ENCODE measurements at places on chromosomes 6 and 20.

- DNase-seq = no peak
Measured at GRCh38 chr6:35765739-35766138, 10.7 kb upstream of the CLPSL2 start.

DNA sequence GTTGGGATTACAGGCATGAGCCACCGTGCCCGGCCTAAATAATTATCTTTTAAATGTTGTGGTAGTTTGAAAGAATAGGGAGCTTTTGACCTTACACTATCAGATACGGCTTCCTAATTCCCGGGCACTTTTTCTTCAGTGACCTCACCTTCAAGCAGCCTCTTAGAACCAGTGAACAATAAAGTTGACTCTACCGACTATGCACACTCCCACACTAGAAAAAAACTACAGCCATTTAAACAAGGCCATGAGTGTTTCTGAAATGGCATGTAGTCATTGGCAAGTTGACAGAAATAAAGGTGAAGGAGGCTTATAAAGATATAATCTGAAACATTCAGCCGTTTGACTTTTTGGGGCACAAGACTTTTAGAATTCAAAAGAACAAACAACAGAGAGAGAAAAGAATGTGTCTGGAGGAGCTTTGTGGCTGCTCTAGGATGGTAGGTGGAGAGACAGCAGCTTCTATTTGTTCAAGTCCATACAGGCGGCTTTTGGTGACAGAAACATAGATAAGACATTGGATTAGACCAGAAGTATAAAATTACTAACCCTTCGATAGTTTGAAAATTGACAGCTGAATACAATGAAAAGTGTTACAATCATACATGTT lies 75.2 kb downstream of the GJA1 start:
- no peak for DNase-seq

GRCh38 chr6:123333000-123333756 lies 303.6 kb downstream of the TRDN start:
- no peak for DNase-seq

DNA sequence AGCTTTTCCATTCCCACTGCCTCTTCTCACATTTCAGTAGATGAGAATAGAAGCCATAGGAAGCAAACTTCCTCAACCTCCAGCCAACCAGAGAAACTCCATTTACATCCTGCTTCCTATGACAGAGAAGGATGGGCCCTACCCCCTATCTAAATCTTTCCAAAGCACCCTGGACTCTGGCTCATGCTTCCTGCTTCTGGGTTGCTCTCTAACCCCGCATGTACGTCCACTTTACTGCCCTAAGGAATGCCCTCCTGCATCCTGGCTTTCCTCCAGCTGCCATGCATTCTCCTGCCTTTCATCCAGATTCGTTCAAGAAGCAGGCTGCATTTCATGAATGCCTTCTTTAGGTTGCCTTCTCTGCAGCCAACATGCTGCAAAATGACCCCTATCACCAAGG lies 91.9 kb downstream of the FAM217A start:
- no peak for DNase-seq

- DNase-seq = no peak
Measured at GRCh38 chr6:84348801-84349200, 121.4 kb upstream of the CEP162 start.

GRCh38 chr6:77492530-77492929 lies 29.2 kb upstream of the HTR1B start:
- no peak for DNase-seq

DNA sequence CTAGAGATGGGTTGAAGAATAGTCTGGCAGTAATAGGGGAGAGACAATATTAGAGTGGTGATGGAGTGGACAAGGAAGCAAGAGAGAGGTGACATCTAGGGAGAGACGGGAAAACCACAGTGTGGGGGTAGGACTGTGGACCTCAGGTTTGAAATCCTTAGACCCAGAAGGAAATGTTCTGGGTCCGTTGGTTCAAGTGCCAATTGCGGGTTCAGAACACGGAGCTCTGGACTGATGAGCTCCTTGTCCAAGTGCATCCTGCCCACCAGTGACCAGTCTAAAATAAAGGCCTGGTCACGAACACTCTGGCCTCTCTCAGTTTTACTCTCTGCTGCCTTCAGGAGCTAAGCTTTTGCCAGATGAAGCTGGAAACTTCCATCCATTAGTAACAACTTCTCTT lies 174.0 kb downstream of the LINC00237 start:
- no peak for DNase-seq

DNA sequence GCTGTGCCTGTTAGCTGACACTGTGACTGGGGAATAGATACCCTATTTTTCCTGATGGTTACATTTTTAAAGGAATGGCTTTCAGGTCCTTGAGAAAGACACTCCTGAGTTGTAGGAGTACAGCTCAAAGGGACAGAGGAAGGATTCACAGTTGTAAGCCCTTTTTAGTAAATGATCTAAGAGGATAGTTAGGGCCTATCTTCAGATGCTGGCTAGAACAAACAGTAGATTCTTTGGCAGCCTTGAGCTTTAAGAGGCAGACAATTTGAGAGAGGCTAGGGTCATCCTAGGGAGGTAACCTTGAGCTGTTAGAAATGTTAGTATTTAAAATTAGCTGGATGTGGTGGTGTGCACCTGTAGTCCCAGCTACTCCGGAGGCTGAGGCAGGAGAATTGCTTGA lies 111.5 kb downstream of the ZFAND3 start:
- no peak for DNase-seq

GRCh38 chr6:24255676-24256075 lies 102.2 kb downstream of the DCDC2 start:
- no peak for DNase-seq

GRCh38 chr20:23666698-23667097 lies 22.1 kb downstream of the CST4 start:
- DNase-seq = no peak

DNA sequence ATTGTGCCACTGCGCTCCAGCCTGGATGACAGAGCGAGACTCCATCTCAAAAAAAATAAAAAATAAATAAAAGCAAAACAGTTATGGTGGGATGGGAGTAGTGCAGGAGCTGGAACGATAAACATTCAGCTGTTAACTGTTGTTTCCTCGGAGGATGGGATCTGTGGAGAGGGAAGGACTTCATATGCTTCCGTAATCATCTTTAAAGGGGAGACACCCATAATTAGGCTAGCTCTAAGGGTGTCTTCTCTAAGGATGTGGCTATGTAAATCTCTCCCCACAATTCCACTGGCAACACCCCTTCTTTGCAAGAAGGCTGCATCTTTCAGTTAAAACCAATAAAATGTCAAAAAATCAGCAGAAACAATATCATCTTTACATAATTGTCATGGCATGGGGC lies 42.6 kb upstream of the MTHFD1L start:
- DNase-seq = no peak

DNA sequence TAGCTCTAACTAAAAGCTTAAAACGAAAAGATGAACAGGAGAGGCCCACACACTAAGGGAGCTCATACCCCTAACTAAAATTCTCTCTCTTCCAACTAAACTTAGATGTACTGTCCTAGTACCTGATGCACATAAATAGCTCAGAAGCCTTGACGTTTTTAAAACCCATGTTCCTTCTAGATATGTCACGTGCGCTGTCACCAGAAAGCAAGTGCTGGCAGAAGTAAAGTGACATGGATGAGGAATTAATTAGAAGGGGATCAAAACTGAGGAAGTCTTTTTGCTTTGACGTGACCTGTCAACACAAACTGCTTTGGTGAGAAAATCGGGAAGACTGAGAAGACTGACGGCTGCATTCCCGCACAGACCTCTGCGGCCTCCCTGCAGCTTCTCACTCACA lies 142.5 kb downstream of the ZMYND8 start:
- DNase-seq = no peak

GRCh38 chr6:110532431-110532830 lies 56.0 kb upstream of the SLC22A16 start:
- DNase-seq = no peak

- peak; percentile 67 for DNase-seq
Measured at GRCh38 chr6:160972111-160972510, 19.5 kb upstream of the MAP3K4 start.

DNA sequence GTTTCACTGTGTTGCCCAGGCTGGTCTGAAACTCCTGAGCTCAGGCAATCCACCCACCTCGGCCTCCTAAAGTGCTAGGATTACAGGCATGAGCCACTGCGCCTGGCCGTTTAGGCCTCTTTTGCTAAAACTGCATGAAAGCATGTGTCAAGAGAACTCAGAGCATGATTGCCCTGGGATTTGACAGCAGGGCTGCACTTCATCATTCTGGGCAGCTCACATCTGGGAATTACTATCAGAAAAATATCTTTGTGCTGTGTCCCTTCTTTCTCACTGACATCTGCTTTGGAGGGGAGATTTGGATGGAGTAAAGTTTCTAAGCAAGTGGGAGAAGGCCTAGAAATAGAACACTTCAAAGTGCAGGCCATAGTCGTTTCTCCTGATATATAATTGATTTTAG lies 59.6 kb upstream of the EIF2S2 start:
- no peak for DNase-seq

DNA sequence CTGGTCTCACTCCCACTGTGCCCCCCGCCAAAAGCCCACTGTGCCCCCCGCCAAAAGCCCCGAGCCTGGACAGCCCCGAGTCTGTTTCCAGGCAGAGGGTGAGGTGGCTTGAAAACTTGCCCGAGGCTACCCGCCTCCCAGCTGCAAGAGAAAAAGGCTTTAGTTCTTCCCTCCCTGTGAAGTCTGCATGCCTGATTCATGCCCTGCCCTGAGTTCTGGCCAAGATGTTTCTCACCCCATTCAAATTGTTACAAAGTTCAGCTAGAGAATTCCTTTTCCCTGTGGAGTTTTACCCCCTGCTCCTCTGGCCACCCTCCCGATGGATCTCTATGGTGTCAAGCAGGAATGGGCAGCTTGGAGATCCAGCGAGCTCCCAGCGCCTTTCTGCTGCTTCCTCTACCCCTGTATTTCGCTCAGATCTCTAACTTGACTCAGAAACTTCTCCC lies 298.8 kb upstream of the MAP3K7 start:
- DNase-seq = no peak

DNA sequence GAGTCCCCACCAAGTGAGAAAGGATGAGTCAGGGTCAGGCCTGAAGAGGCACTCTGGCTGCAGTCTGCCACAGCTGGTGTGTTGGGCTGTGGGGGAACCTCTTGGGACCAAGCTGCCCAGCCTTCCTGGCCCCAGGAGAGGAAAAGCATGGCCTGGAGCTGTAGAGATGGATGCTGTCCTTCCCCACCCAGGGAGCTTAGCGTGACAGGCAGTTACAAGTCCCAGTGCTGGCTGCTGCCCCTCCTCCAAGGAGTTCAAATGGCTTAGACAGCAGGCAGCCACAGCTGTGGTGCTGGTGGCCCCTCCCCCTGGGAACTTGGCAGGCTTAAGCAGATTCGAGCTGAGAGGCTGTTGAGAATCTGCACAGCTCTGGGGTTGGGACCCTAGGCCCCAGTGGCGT lies 253.2 kb downstream of the PLCB1 start:
- no peak for DNase-seq

DNA sequence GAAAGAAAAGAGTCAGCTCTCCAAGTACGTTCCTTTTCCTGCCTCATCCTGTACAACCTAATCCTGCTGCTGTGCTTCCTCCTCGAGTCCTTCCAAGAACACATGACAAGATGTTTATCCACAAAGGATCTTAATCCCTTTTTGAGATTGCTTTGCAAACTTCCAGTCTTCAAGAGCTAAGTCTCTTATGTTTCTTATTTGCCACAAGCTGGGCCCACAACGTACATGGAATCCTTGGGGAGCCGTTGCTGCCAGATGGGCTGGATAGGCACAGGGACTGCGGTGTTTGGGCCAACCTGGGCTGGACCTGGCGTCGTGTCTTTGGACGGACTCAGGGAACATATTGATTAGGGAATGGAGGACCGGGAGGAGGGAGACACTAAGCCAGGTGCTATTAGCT lies 79.7 kb upstream of the AFDN start:
- no peak for DNase-seq

GRCh38 chr6:43981363-43981990 lies 145.8 kb downstream of the MRPL14 start:
- DNase-seq = no peak

GRCh38 chr20:39886650-39887190 lies 802.3 kb downstream of the MAFB start:
- DNase-seq = no peak

GRCh38 chr6:30326526-30327231 lies at the start of gene TRIM39:
TRIM39 (plus strand) TSS chr6:30326927; CDS start chr6:30329318, 2,391 bp downstream.
- DNase-seq = peak; percentile 94

DNA sequence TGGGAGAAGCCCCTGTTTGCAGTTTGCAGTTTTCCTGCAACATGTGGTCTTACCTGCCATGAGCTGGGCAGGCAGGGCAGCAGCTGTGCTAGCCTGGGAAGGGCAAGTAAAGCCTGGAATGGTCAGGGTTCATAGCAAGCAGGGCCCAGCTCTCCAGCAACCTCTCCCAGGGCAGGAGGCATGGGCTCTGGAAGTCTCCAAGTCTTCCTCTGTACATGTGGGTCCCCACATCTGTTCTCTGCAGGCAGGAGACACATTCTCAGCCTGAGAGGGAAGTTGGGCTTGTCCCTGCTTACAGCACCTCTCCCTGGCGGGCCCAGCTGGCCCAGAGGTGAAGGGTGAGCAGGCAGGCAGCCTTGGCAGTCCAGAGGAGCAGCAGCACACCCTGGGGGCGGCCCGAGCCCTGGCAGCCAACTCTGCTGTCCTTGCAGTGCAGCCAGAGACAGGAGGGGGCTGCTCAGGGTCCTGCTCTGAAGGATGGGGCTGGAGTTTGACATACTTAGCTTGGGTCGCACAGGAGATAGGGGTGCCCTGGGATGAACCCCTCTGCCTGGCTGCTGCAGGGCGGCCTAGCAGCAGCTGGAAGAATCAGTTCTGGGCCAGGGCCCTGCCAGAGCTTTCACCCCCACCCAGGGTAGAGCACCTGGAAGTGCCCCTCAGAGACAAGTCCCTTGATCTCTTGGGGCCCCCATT lies 176.0 kb downstream of the MRPL14 start:
- peak; percentile 53 for DNase-seq

- DNase-seq = no peak
Measured at GRCh38 chr6:91196729-91197128, 609.9 kb upstream of the MAP3K7 start.

- no peak for DNase-seq
Measured at GRCh38 chr6:43963877-43964658, 163.2 kb downstream of the MRPL14 start.

DNA sequence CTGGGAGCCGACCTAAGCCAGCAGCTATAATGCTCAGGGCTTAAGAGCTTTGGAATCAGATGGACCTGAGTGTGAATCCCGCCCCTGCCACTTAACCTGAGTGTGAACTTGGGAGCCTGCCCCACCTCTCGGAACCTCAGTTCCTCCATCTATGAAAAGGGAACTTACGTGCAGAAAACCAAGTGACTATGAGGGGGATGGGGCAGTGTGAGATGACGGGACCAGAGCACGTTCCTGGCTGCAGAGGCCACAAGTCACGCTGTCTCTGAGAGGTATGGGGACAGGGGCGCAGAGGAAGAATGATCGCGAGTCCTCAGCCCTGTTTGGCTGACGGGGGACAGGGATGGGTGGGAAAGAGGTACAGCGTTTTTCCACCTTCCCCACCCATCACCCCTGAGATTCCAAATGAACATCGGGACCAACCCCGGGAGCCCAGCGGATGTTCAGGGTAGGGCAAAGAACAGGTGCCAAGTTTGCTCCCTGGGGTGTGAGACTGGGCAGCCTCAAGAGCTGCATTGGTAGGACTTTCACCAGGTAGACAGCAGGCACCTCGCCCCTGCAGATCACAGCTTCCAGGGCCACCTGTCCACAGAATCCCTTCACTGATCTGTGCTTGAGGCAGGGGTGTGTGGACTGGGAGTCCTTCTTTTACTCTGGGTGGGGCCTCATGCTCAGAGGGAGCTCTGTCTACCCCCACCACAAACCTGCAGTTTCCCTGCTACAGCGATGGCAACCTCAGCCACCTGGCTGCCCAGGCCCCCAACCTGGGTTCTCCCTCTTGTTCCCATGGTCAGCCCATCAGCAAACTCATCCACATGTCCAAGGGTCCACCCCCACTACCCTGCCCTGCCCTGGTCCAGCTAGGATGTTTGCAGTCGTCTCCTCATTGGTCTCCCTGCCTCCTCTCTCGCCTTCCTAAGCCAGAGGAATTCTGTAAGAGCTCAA lies 85.8 kb downstream of the CEBPB start:
- DNase-seq = no peak
